Vagina (tissue), 2 donors: ENCODE measurements at places on chromosomes 3 and 15.

DNA sequence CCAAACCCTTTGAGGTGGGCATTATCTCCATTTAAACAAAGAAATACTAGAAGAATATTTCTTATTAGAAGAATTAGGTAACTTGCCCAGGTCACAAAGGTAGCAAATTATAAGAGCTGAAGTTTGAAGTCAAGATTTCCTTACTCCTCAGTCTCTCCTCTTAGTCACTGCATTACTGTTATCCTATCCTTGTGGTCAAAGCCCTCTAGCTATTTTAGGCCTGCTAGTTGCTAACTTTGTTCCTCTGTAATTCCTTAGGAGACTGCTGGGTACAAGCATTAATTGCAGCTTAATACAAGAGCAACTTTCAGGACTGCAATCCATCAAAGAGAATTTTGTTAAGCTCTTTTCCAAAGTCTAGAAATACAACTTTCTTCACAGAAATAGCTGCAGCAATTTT, 528.2 kb downstream of the ZIC1 start:
- DNase-seq, result no peak
- H3K4me1 ChIP-seq, result no peaks in the 10 kb centered on the region
- H3K4me3 ChIP-seq, result no peak overlapping the region
- no peaks in the 10 kb centered on the region for H3K27me3 ChIP-seq
- no peaks in the 10 kb centered on the region for H3K36me3 ChIP-seq

DNA sequence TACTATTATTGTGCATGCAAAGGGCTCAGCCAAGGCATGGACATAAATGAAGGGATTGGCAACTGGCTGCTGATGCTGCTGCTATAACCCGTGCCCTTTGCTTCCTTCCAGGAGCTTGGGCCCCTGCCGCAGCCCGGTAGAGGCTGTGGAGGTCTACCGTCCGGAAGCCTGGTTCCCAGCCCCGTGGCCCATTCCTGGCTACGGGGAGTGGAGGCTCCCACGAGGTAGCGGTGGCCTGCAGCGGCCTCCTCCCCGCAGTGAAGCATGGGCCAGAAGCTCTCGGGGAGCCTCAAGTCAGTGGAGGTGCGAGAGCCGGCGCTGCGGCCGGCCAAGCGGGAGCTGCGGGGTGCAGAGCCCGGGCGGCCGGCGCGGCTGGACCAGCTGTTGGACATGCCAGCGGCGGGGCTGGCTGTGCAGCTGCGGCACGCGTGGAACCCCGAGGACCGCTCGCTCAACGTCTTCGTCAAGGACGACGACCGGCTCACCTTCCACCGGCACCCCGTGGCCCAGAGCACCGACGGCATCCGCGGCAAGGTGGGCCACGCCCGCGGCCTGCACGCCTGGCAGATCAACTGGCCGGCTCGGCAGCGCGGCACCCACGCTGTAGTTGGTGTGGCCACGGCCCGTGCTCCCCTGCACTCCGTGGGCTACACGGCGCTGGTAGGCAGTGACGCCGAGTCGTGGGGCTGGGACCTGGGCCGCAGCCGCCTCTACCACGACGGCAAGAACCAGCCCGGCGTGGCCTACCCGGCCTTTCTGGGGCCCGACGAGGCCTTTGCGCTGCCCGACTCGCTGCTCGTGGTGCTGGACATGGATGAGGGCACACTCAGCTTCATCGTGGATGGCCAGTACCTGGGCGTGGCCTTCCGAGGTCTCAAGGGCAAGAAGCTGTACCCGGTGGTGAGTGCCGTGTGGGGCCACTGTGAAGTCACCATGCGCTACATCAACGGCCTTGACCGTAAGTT, 15.0 kb downstream of the SPSB4 start:
- no peaks in the 10 kb centered on the region for H3K27me3 ChIP-seq
- peak; percentile 19 for DNase-seq
- H3K27ac ChIP-seq, result no peak overlapping the region
- H3K4me1 ChIP-seq, result no peaks in the 10 kb centered on the region
- no peaks in the 10 kb centered on the region for H3K36me3 ChIP-seq

DNA sequence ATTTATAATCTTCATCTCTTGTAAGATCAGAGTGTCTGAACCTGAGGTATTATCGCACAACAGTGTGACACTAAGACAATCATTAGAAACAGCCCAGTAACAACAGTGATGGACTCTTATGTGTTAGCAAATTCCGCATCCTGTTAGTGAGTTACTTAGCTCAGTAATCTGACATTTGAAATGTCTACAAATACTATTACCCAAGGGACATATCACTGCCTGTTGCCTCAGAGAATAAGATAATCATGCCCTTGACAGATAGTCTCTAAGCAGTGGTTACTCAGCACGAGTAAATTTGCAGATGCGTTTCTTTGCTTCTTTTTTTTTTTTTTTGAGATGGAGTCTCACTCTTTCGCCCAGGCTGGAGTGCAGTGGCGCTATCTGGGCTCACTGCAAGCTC, 13.4 kb upstream of the RTP1 start:
- H3K27me3 ChIP-seq, result no peaks in the 10 kb centered on the region
- no peak overlapping the region for H3K4me3 ChIP-seq
- H3K36me3 ChIP-seq, result no peaks in the 10 kb centered on the region
- H3K27ac ChIP-seq, result no peak overlapping the region
- H3K4me1 ChIP-seq, result peaks cover 28% of the 10 kb centered on the region

DNA sequence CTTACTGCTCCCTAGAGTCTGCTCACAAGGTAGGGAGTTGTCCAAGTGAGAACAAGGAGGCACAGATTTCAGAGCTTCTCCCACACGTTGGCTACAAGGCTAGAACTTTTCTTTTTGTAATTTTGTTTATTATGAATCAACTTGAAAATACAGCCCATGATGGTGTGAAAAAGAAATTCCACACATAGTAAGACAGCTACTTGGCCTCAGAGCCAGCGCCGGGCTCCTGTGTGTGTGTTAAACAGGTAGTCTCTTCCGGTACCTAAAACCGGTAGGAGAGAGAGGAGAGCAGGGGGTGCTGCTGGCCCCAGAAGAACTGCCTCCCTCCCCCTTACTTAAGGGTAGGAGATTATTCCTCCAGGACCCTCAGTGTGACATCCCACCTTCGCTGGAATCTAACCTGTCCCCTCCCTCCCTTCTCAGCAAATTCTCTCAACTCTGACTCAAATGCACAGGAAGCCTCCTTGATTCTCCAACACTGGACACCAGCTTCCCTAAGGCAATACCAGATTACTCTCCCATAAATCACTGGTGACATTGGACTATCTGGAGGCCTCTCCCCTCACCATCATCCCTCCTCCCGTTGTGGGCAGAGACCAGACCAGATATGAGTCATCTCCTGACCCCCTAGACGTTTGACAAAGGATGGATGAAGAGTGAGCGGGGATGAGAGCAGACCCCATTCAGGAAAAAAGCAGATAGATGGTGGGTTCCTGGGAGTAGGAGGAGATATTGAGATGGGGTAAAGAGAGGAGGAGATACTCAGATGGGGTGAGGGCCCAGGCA, 4.5 kb upstream of the IP6K1 start:
- no peaks in the 10 kb centered on the region for H3K27me3 ChIP-seq
- H3K27ac ChIP-seq, result no peak overlapping the region
- no peak overlapping the region for H3K4me3 ChIP-seq

DNA sequence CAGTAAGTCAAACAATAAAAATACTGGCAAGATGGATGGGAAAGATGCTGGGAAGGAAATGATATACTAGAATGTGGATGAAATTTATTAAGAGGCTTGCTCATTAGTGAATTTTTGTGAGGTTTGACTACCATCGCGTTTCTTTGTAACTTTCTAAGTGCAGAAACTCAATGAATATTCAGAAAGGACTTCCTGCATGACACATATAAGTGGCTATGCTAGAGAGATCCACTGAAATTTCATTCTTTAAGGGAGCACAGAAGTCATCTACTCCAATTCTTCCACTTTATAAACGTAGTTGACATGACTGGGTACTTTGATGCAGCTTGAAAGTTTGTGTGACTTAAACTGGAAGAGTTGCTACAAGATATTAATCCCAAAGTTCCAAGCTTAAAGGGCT, 88.0 kb downstream of the SHQ1 start:
- no peak overlapping the region for H3K4me3 ChIP-seq
- no peak for DNase-seq
- H3K27ac ChIP-seq, result no peak overlapping the region
- no peaks in the 10 kb centered on the region for H3K4me1 ChIP-seq
- H3K27me3 ChIP-seq, result no peaks in the 10 kb centered on the region
- no peaks in the 10 kb centered on the region for H3K36me3 ChIP-seq

GRCh38 chr15:83935774-83936173, 281.9 kb downstream of the ADAMTSL3 start:
- no peaks in the 10 kb centered on the region for H3K36me3 ChIP-seq
- no peaks in the 10 kb centered on the region for H3K27me3 ChIP-seq
- no peak overlapping the region for H3K4me3 ChIP-seq
- no peak overlapping the region for H3K27ac ChIP-seq
- no peak for DNase-seq

- no peak overlapping the region for H3K4me3 ChIP-seq
- no peaks in the 10 kb centered on the region for H3K27me3 ChIP-seq
- no peak overlapping the region for H3K27ac ChIP-seq
- no peak for DNase-seq
These were observed 394.1 kb downstream of the SOX2 start for GRCh38 chr3:182105875-182106274.

GRCh38 chr3:124299831-124300230, 307.9 kb upstream of the ROPN1 start:
- DNase-seq, result no peak
- no peak overlapping the region for H3K27ac ChIP-seq
- no peaks in the 10 kb centered on the region for H3K27me3 ChIP-seq
- H3K36me3 ChIP-seq, result no peaks in the 10 kb centered on the region

GRCh38 chr15:47812470-47812999, 95.2 kb downstream of the SEMA6D start:
- no peak overlapping the region for H3K4me3 ChIP-seq
- H3K27ac ChIP-seq, result no peak overlapping the region
- no peaks in the 10 kb centered on the region for H3K4me1 ChIP-seq
- H3K27me3 ChIP-seq, result no peaks in the 10 kb centered on the region
